Stomach (tissue), 19 donors: ENCODE measurements at places on chromosomes 1 and 21. TPM values are rescaled to one million over a fixed set of nuclear protein-coding genes. Genes with fewer than 3 reads are reported as not detected.

DNA sequence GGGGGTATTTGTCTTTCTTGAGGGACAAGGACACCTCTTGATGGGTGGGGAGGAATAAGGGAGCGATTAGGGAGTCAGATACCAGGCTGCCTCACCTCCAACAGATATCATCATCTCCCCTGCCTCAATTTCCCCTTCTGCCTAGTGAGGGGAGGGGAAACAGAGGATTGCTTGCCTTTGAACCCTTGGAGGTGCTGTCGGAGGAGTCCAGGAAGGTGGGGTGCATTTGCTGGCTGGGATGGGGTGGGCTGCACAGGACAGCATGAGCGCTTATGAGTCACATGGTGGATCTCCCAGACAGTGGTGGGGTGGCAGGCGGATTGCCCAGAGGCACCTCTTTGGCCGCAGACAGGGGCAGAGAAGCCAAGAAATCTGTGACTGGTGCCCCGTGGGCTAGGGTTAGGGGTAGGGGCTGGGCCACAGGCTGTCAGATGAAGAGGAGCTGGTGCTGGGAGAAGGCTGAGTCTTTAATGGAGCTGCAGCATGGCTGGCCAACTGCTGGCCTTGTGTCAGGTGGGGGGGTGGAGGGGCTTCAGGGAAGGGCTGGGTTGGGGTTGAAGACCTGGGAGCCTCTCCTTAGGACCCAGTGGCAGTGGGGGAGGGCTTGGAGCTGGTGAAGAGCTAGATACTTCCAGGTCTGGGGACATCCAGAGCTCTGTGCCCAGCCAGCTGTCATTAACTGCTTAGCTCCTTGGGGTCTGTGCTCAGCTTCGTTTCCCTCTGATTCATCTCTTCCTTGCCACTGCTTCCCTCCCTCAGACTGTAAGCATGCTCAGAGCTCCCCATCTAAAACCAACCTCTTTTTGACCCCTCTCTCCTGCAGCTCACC is 7.0 kb upstream of the ADORA1 start:
- no peak for DNase-seq
- no peak overlapping the region for H3K27ac ChIP-seq
- peaks cover 97% of the 10 kb centered on the region for H3K27me3 ChIP-seq
- no peak overlapping the region for H3K4me3 ChIP-seq
- H3K4me1 ChIP-seq = peaks cover 10% of the 10 kb centered on the region

DNA sequence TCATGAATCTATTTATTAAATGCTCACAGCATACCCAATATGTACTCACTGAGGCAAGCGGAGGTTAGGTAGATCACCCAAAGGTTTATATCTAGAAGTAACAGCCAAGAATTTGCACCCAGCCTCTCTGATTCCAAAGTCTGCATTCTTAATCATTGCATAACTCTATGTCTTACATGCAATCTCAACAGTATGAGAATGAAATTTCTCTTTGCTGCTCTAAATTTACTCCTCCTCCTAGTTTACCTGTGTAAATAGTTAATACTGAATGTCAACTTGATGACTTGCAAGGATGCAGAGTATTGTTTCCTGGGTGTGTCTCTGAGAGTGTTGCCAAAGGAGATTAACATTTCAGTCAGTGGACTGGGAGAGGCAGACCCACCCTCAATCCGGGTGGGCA is 840.6 kb downstream of the BRINP3 start:
- no peaks in the 10 kb centered on the region for H3K27me3 ChIP-seq
- no peaks in the 10 kb centered on the region for H3K36me3 ChIP-seq
- H3K4me1 ChIP-seq = no peaks in the 10 kb centered on the region
- no peak for DNase-seq

GRCh38 chr1:16631248-16632043 is 18.1 kb upstream of the NBPF1 start:
- no peaks in the 10 kb centered on the region for H3K4me1 ChIP-seq
- H3K4me3 ChIP-seq = no peak overlapping the region
- DNase-seq = no peak
- H3K27ac ChIP-seq = no peak overlapping the region

DNA sequence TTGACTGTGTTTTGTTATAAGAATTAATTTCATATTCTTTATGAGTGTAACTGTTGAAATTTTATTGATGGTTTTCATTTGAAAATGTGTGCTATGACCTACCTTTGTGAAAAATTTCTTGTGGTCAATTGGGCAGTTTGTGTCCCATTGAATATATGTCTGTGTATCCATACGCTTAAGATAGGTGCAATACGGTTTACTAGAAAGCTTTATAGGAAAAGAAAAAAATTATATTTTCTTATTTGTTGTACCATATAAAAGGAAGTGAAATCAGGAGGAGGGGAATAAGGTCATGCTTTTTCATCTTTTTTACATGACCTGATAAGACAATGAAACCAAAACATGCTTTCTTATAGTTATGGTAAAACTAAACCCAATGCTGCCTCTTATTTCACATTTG is 807.7 kb downstream of the USP25 start:
- H3K27me3 ChIP-seq = no peaks in the 10 kb centered on the region
- peak overlapping the region; percentile 71 for H3K27ac ChIP-seq
- H3K4me1 ChIP-seq = peaks cover 6% of the 10 kb centered on the region
- no peak for DNase-seq
- no peaks in the 10 kb centered on the region for H3K36me3 ChIP-seq

GRCh38 chr1:226656601-226657277 is 82.3 kb downstream of the ITPKB start:
- H3K27me3 ChIP-seq = no peaks in the 10 kb centered on the region
- H3K4me3 ChIP-seq = no peak overlapping the region
- no peaks in the 10 kb centered on the region for H3K36me3 ChIP-seq

DNA sequence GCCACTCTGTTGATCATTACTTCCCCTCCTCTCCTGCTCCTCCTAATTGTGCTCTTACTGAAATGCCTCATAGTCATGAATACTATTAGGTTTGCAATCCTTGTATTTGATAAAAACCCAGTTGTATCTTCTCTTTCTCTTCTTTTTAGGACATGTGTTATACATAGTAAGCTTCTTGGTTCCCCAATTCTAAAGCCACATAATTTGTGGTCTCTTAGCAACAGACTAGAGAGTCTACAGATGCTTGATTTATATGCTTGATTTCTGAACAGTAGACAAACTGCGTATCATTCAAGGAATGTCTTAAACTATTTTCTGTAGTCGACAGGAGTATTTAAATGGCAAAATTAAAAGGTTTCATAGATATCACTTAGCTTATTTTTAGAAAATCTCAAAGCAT is 1598.9 kb downstream of the PLA2G4A start:
- no peaks in the 10 kb centered on the region for H3K36me3 ChIP-seq
- no peaks in the 10 kb centered on the region for H3K4me1 ChIP-seq
- no peaks in the 10 kb centered on the region for H3K27me3 ChIP-seq
- no peak overlapping the region for H3K4me3 ChIP-seq
- no peak for DNase-seq

GRCh38 chr1:203422116-203422515 is 53.5 kb upstream of the PRELP start:
- H3K4me1 ChIP-seq = peaks cover 13% of the 10 kb centered on the region
- H3K27ac ChIP-seq = no peak overlapping the region
- H3K36me3 ChIP-seq = no peaks in the 10 kb centered on the region
- DNase-seq = no peak
- H3K4me3 ChIP-seq = no peak overlapping the region

DNA sequence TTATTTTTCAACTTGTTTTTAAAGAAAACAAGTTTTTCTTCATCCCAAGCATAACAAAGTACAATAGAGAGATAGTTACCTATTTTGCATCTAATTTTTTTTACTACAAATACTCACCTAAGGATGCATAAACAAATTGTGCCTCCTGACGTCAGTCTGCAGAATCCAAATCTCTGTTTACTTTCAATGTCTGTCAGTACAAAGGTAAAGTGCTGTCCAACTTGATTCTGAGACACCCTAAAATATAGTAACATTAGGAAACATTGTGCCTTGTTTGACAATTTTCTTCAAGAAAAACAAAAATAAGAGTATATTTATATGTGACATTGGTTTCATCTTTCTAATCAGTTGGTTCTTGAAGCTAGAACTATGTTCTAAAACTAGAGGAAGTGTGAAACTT is 103.4 kb downstream of the DENND1B start:
- H3K4me3 ChIP-seq = no peak overlapping the region
- H3K4me1 ChIP-seq = peaks cover 14% of the 10 kb centered on the region
- H3K27ac ChIP-seq = no peak overlapping the region
- H3K27me3 ChIP-seq = no peaks in the 10 kb centered on the region

DNA sequence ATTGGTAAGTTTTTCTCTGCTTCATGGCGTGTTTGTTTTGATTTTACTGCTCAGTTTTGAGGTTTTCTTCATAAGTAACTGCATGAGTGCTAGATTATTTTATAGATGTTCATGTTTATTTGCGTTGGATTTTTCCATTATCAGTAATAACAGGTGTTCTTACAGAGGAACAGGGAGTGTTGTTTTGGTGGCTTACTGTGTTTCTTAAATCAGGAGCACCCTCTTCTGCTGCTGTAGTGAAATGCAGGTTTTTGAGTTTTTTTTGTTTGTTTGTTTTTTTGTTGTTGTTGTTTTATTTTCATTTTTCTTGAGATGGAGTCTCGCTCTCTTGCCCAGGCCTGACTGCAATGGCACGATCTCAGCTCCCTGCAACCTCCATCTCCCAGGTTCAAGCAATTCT is 32.6 kb downstream of the CTBS start:
- no peak overlapping the region for H3K4me3 ChIP-seq
- H3K27ac ChIP-seq = no peak overlapping the region
- no peak for DNase-seq
- no peaks in the 10 kb centered on the region for H3K36me3 ChIP-seq

- H3K36me3 ChIP-seq = no peaks in the 10 kb centered on the region
- no peaks in the 10 kb centered on the region for H3K27me3 ChIP-seq
- DNase-seq = no peak
- peak overlapping the region; percentile 99 for H3K27ac ChIP-seq
- H3K4me3 ChIP-seq = peak overlapping the region; percentile 51
- H3K4me1 ChIP-seq = peaks cover 42% of the 10 kb centered on the region
These were observed 838 bp upstream of the IBA57 start for GRCh38 chr1:228164561-228165371.

DNA sequence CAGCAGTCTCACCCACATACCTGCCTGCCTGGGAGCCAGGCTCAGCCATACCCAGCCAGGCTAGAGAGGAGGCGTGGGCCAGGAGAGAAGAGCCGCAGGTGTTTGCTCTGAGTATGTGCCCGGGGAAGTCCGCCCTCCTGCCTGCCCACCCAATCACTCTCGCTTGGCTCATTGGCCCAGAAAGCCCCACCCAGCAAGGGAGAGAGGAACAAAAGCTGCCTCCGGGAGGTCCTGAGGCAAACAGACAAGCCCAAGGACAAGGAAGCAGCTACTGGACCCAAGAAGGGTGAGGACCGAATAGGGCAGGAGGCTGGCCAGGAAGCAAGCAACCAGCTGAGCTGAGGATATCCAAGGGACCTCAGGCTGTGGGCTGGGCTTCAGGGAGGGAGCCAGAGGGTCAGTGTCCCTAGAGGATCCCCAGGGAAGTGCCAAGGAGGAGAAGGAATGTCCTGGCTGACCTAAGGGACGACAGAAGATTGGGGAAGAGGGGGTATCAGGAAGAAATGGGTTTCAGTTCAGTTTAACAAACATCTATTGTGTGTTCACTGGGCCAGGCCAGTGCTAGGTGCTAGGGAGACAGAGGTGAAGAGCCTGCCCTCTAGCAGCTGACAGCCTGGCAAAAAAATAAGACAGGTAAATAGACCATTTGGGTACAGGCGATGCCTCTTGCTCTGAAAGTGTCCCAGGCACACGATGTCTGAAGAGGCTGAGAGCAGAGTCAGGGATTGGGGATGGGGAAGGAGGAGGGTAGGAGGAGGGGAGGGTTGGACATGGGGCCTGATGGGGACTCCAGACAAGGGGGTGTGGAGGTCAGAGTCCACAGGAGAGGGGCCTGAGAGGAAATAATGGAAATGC is at the start of gene GJB4:
Gene GJB4 (plus strand): TSS at position 238 of the 855 bp plus-strand sequence. CDS start 1,515 bp downstream, outside the sequence.
- no peaks in the 10 kb centered on the region for H3K36me3 ChIP-seq
- H3K27me3 ChIP-seq = no peaks in the 10 kb centered on the region
- H3K4me3 ChIP-seq = no peak within 1 kb of the TSS

DNA sequence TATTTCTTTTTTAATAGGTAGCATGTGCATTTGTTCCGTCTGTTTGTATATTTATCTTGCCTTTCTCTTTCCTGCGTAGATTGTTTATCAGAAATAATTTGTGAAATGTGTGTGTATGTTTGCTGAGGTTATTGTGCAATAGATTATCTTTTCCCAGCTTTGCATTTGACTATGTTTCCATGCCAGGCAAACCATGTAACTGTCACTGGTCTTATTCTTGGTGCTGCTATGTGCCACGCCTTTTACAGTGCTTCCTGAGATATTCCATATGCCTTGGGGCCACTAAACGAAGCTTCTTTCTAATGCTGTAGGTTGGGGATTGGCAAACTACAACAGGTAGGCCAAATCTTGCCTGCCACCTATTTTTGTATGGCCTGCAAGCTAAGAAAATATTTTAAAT is 598.8 kb downstream of the PLPP3 start:
- no peaks in the 10 kb centered on the region for H3K27me3 ChIP-seq
- H3K36me3 ChIP-seq = no peaks in the 10 kb centered on the region
- DNase-seq = no peak
- no peak overlapping the region for H3K4me3 ChIP-seq

The LCE1C gene
- not detected for total RNA-seq

The S100A7A gene
- not detected for total RNA-seq

The LRRC53 gene
- total RNA-seq = not detected

The AK2 gene
- total RNA-seq = 106 TPM

The TSPEAR gene
- total RNA-seq = not detected

The SLC44A3 gene
- 80.3 TPM for total RNA-seq

The PDZK1IP1 gene
- not detected for total RNA-seq

The PCNX2 gene
- 5.9 TPM for total RNA-seq

The PTTG1IP gene
- 133 TPM for total RNA-seq
